M059J (cell line): ENCODE measurements at places on chromosomes 12 and 14. TPM values are rescaled to one million over a fixed set of nuclear protein-coding genes. Genes with fewer than 3 reads are reported as not detected.
A peak's percentile ranks its signal among the peaks of the same experiment; 100 is the strongest.

IFI27 gene
- total RNA-seq = 1,115 and 1,511 TPM in 2 replicates

ENDOU gene
- not detected in 2 replicates for total RNA-seq

- peak; percentile 1 for DNase-seq
Measured at GRCh38 chr14:62776300-62776699, 269.0 kb downstream of the KCNH5 start.

DNA sequence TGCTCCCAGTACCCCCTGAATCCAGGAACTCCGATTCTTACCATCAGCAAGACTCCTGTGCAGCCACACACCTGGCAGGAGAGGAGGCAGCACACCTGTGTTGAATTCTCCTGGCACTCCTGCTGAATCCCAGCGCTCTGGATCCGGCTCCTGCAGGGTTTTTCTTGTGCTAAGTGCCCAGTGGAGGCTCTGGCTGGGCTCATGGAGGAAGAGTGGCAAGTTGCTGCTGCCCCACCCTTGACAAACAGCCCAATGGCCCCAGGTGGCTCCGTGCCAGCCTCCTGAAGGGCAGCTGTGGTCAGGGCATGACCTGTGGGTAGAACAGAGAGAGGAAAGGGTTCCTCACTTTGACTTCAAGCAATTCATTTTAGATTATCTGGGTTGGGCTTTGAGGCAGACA lies 20.0 kb downstream of the CRACR2A start:
- DNase-seq = no peak
